ENCODE measurements at places on chromosomes 3 and 15.

GRCh38 chr15:81410318-81410753 is 36.3 kb upstream of the TMC3 start:
- no peak for DNase-seq

GRCh38 chr3:134253475-134254226 is 3.0 kb upstream of the RYK start:
- DNase-seq, result no peak

DNA sequence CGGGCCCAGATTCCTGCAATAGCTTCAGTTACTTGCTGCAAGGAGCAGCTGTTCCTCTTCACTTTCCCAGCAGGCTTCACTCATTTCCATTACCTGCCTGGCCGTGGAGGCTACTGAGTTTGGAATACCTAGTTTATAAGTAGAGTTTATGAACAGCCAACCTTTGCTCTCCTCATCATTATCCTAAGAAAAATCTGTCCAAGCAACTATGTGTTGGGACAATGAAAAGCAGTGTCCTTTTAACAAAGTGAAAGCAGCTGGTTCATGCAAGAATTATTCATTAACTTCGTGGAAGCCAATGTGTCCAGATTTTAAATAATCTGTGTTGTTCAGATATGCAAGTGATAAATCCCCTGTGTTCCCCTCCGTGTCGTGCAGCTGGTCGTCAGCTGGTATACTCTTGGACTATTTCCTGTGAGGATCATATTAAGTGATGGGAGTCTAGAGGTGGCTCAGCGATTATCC is 39.3 kb upstream of the SSR3 start:
- DNase-seq, result no peak

GRCh38 chr15:99433757-99434450 is 131.9 kb upstream of the MEF2A start:
- no peak for DNase-seq

- no peak for DNase-seq
Observed at GRCh38 chr3:40057077-40057476, 247.7 kb downstream of the MYRIP start.
